ENCODE measurements at places on chromosomes 2 and 18. TPM values are rescaled to one million over a fixed set of nuclear protein-coding genes. Genes with fewer than 3 reads are reported as not detected.

Gene COL4A4
- total RNA-seq: not detected

GRCh38 chr2:64982932-64983331 is 6.3 kb upstream of the SLC1A4 start:
- peak; percentile 64 for DNase-seq

DNA sequence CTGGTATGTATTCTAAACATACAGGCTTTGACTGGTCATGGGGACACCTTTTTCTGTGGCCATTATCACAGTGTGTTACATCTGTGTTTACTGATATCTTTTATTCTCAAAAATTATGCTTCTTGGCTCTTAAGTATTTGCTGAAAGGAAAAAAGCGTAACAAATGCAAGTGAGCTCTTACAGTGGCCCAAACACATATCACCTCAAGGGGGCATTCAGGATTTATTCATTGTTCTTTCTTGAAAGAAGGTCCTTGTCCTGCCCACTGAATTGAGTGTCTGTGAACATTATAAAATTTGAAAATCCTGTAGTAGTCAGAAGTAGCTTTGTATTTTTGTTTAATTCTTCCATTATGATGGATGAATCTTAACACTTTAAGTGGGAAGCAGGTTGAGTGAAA is 454.5 kb downstream of the XIRP2 start:
- peak; percentile 53 for DNase-seq

DNA sequence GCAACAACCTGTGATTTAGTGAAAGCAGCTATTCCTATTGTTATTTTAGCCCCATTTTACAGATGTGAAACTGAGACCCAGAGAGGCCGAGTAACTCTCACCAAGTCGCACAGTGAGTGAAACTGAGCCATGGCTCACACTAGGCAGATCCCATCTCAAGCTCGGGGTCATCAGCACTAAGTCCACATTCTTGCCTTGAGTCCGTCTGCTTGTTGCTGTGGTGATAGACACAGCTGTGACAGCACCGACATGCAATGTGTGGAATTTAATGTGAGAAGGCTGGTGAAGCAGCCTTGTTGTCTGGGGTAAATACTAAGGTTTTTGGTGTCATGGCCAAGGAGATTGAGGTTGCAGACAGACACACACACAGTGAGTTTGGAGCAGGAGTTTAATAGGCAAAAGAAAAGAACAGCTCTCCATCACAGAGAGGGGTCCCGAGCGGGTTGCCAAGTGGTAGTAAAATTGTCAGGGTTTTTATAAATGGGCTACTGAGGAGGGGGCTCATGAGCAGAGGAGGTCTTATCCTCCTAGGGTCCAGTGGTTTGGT is 40.2 kb upstream of the GMCL1 start:
- no peak for DNase-seq

GRCh38 chr18:26794230-26795101 is 71.0 kb downstream of the AQP4 start:
- DNase-seq: no peak

GRCh38 chr18:65711493-65711892 is 39.3 kb upstream of the CDH7 start:
- peak; percentile 5 for DNase-seq

Gene RNF144A
- total RNA-seq: 83.1 TPM

Gene CYRIA
- 0.05 TPM for total RNA-seq

DNA sequence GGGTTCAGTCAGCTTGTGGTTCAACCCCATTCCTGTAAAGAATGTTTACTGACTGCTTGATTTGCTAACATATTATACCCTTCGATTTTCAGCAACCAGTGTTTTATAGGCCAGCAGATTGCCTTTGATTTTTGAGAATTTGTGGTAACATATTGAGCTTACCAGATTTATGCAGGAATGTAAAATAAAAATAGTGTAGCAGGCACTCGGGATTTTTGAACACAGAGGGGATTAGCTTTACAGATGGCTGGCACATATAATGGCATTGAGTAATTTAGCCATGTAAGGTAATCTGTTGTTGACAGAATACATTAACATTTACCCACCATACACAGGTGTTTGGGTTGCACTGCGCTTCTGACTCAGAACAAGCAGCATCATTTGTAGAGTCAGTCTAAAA is 354.0 kb downstream of the LRRTM1 start:
- no peak for DNase-seq

Gene PDE1A
- total RNA-seq: not detected

DNA sequence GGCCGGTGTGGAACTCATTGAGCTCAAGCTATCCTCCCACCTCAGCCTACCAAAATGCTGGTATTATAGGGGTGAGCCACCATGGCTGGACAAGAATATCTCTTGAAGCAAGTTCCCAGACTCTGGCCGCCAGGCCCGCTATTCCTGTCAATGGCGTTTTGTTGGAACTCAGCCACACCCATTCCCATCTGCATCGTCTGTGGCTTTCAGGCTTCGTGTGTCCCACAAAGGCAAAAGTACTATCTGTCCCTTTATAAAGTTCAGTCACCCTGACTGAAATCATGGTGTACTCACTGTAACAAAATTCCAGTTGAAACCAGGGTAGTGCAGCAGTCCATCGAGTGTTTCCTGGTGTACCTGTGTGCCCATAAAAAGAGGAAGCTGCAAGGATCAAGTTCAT is 96.7 kb downstream of the SH3BP4 start:
- DNase-seq: peak; percentile 34

- DNase-seq: no peak
Observed at GRCh38 chr2:192438239-192438638, 243.5 kb upstream of the TMEFF2 start.

- DNase-seq: peak; percentile 86
Observed at GRCh38 chr2:71154798-71155197, 24.4 kb downstream of the MPHOSPH10 start.

Gene SCTR
- not detected for total RNA-seq

DNA sequence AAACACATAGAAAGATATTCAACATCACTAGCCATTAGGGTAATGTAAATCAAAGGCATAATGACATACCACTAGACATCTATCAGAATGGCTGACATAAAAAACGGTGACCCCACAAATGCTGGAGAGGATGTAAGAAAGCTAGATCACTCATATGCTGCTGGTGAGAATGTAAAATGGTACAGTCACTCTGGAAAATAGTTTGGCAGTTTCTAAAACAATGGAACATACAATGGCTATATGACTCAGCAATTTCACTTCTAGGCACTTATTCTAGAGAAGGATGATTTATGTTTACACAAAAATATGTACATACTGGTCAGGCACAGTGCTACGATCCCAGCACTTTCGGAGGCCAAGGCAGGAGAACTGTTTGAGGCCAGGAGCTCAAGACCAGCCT is 87.3 kb downstream of the COLEC12 start:
- no peak for DNase-seq
